Jurkat, Clone E6-1 (cell line): ENCODE measurements at places on chromosomes 7 and 10.

DNA sequence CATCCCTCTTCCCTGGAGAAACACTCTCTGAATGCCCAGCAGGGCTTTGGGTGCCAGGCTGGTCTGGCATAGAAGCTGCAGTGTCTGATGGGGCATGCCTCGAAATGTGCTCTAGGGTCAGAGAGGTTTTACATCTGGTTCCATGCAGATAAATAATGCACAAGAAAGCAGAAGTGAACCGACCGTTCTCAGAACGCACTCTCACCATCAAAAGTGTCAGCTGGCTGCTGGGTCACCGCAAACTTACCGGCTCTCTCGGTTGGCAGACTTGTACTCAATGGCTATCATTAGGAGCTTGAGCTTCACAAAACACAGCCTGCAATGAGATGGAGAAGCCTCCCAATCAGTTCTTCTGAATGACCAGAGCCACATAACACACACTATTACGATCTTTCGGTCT lies 610.0 kb downstream of the KCNMA1 start:
- no peak for DNase-seq

GRCh38 chr10:12547301-12547771 lies 198.0 kb downstream of the CAMK1D start:
- no peak for DNase-seq

DNA sequence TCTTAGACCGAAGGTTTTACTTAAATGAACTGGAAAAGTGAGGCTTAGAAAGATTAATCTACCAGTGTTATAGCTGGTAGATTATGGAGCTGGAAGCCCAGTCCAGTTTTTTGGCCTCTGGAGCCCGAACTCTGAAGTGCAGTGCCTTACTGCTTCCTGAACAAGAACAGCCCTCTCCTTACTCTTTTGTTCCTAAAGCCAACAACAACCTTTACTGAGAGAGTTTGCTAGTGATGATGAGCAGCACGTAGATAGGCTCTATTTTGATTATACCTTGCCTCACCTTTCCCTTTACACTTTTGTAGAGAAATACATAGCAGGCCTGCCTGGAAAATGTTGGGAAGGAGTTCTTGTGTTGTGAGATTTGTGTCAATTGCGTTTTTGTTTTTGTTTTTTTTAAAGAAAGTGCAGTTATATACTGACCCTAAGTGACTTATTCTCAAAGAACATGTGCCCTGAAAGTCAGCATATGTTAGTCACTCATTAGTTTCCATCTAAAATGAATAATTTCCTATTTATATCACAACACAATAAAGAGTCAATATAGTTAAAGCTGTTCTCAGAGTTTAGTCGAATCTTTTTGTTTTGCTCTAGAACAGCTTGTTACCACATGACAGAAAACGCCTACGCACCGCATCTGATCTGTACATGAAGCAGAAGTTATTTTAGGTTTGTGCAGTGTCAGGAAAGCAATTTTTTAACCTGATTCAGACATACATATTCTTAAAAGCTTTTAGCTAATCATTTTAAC lies 33.0 kb downstream of the PLEKHA1 start:
- DNase-seq = no peak

DNA sequence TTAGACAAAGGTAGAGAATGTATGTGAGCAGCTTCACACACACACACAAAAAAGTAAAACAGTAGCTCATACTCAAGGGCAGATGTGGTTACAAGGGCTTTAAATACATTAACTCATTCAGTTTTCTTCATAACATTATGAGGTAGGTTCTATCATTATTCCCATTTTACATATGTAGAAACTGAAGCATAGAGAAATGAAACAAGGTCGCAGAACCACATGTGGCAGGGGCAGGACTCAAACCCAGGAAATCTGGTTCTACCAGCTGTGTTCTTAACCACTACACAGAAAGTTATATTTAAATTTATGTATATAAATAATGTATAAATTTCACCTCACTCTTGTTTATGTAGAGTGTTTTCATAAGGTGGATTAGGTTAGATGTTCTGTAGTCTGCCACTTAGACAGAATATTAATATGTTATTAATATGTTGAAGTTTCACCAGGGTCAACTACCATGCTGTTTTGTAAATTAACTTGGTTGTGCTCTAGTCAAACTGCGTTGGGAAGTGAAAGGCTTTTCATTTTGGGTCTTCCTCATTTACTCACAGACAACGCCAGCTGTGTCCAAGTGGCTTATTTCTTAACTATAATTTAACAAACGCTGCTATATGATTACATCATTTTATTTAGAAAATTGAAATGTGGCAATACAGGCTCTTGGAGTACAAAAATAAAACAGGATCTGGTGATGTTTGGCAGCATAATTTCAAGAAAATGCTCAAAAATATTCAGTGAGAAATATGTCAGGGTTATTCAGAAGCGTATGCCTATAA lies 138.4 kb downstream of the MDFIC start:
- no peak for DNase-seq

- no peak for DNase-seq
Observed at GRCh38 chr7:27999829-28000228, 180.8 kb downstream of the JAZF1 start.
